ENCODE measurements at places on chromosomes 11 and 22.

- no peak for DNase-seq
These were observed 101.1 kb upstream of the SLC22A12 start for GRCh38 chr11:64489831-64490441.

DNA sequence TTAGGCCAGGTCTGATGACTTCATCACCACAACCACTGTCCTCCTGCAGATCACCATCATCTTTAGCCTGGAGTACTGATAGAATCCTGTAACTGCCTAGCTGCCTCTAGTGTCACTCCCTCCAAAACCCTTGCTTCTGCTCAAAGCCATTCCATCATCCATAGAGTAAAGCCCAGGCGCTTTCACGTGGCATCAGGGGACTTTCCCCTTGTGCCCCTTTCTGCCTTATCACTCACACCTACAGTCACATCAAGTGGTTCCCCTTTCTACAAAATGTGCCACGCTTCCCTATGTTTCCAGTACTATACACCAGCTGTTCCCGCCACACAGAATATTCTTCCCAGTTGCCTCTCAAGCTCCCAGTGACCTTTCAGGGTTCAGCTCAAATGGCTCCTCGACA lies 75.9 kb downstream of the MN1 start:
- DNase-seq: no peak

GRCh38 chr11:16527525-16528246 lies 171.3 kb upstream of the SOX6 start:
- DNase-seq: no peak

GRCh38 chr11:57426439-57426928 lies 437 bp downstream of the SLC43A3 start:
- DNase-seq: no peak

GRCh38 chr11:123238297-123238696 lies 43.2 kb upstream of the CLMP start:
- no peak for DNase-seq

DNA sequence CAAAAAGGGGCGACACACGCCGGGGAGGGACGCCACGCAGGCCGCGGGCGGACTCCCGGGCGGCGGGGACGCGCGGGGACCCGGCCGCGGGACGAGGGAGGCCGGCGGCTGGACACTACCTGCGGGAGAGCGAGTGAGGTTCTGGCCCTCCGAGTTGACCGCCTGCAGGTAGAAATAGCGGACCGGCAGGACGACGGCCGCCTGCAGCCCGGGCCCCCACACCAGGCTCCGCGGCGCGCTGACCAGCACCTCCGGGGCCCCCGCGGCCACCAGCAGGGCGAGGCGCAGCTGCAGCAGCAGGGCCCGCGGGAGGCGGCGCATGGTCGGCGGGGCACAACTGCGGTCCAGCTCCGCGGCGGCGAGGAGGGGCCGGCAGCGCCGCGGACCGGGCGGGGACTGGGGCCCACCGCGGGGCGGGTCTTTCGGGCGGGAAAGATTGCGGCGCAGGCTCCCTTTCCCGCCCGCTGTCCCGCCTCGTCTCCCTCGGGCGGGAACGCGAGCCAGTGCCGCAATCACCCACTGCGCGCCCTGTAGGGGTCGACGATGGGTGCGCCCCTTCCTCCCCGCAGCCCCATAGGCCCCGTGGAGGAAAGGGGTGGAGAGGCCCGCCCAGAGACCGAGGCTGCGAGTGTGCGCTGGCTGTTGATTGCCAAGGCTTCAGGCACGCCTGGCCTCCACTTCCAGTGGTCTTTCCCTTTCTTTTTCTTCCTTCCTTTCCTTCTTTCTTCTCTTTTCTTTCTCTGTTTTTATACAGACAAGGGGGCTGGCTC lies at the start of gene POGLUT3:
Gene POGLUT3, minus strand, starts transcription at position 339 of the 770 bp plus-strand sequence. Its CDS starts 18 bp downstream, at position 321.
- DNase-seq: peak; percentile 6

- DNase-seq: no peak
These were observed 1.6 kb upstream of the THOC5 start for GRCh38 chr22:29555065-29555644.

DNA sequence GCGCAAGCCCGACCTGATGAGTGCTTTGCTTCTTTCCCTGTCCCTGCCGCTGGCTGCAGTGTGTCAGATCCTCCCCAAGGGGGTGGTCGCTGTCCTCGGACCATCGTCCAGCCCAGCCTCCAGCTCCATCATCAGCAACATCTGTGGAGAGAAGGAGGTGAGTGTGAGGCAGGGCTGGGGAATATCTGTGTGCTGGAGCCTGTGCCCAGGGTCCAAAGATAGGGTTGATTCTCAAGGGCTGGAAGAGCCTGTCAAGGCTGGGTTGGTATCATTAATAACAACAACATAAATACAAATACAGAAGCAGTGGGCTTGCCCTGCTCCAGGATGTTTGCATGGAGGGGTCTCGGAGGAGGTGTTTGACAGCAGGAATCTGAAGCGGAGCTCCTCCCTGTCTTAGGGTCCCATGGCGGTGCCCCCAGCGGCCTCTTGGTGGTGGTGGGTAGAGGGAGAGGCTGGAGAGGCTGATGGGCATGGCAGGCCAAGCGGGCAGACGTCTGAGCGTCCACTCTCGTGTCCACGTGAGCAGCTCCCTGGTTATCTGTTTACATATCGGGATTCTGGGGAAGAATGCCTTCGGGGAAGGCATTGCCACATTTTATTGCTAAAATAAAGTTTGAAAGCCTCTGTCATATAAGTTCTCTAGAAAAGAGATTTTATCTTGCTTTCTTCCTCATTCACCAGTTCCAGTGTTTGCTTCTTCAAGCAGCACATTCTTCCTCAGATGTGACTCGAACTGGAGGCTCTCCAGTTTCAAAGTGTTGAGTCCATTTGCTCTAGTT lies 208.4 kb upstream of the TBCEL start:
- no peak for DNase-seq

GRCh38 chr11:44814881-44815592 lies 88.3 kb downstream of the TSPAN18 start:
- DNase-seq: no peak

Data from activated CD4-positive, alpha-beta T cell treated with anti-CD3 and anti-CD28 coated beads, Interleukin-2, amount 50 U/mL, for 24 hours (primary cell).